Melanocyte of skin (primary cell): ENCODE measurements at places on chromosomes 2 and 18. TPM values are rescaled to one million over a fixed set of nuclear protein-coding genes. Genes with fewer than 3 reads are reported as not detected.

The GTF2A1L gene
- total RNA-seq = not detected in 2 replicates

The LRRC30 gene
- not detected in 2 replicates for total RNA-seq

The SOX11 gene
- under 0.01 and 0.33 TPM in 2 replicates for total RNA-seq

The LYG2 gene
- total RNA-seq = not detected in 2 replicates

The LOXHD1 gene
- total RNA-seq = not detected in 2 replicates
